Activated naive CD8-positive, alpha-beta T cell treated with anti-CD3 and anti-CD28 coated beads, Interleukin-2, amount 10 ng/mL, durations not matched to agents 7 days and 5 days (primary cell): ENCODE measurements at places on chromosomes 5 and 9. TPM values are rescaled to one million over a fixed set of nuclear protein-coding genes. Genes with fewer than 3 reads are reported as not detected.

GRCh38 chr9:68740561-68740960 lies 35.5 kb downstream of the PIP5K1B start:
- DNase-seq: no peak

Gene ANKRD31
- total RNA-seq: 0.51 TPM

Gene RANBP3L
- total RNA-seq: not detected

- no peak for DNase-seq
These were observed 92.4 kb upstream of the NFIL3 start for GRCh38 chr9:91516081-91516480.

Gene WHRN
- total RNA-seq: 10.5 TPM

Gene PTGER4
- total RNA-seq: 51.4 TPM
